ENCODE measurements at places on chromosomes 7 and 10.
A peak's percentile ranks its signal among the peaks of the same experiment; 100 is the strongest.

- no peak overlapping the region for H3K4me3 ChIP-seq
- H3K4me1 ChIP-seq: peaks cover 4% of the 10 kb centered on the region
- DNase-seq: no peak
- no peaks in the 10 kb centered on the region for H3K36me3 ChIP-seq
Measured at GRCh38 chr10:100660365-100660764, 85.0 kb upstream of the PAX2 start.

- H3K4me1 ChIP-seq: peaks cover 2% of the 10 kb centered on the region
- no peaks in the 10 kb centered on the region for H3K36me3 ChIP-seq
- no peak overlapping the region for H3K4me3 ChIP-seq
- DNase-seq: no peak
- no peaks in the 10 kb centered on the region for H3K27me3 ChIP-seq
Measured at GRCh38 chr7:70132226-70132851, 534.1 kb downstream of the AUTS2 start.

- no peaks in the 10 kb centered on the region for H3K27me3 ChIP-seq
- H3K4me3 ChIP-seq: no peak overlapping the region
- peak overlapping the region; percentile 93 for H3K27ac ChIP-seq
- no peak for DNase-seq
Measured at GRCh38 chr10:95447685-95448084, 113.5 kb downstream of the SORBS1 start.

DNA sequence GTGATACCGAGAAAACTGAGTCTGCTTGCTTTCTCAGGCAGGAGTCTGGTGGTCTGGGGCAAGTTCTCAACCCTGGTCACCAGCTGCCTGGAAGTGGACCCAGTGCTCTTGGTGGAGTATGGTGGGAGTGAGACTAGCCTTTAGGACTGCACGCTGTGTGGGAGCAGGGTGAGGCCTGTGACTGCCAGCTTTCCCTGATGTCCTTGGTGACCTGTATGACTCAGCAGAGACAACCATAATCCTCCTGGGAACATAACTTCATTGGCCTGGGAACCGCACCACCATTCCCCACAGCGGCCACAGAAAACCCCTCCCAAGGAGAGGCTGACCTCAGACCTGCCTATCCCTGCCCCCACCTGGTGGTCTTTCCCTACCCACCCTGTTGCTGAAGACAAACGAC lies 139.5 kb upstream of the CHRM2 start:
- H3K4me3 ChIP-seq: no peak overlapping the region
- H3K4me1 ChIP-seq: no peaks in the 10 kb centered on the region
- DNase-seq: no peak
- no peaks in the 10 kb centered on the region for H3K36me3 ChIP-seq

DNA sequence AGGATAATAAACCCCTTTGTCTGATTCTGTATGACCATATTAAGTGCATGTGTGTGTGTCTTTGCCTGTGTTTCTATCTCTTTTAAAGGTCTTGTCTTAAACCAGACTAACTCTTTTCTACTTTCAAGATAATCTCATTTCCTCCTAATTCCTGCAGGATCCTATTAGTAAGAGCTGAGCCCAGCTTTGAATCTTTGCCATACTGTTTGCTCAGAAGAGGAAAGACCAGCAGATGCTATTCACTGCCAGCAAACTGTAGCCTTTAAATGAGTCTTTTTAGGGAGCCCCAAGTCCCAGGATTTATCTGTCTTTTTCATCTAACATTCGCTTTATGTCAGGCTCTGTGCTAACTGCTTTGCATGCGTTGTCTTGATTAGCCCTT lies 2.9 kb downstream of the GPR158 start:
- no peak for DNase-seq
- no peak overlapping the region for H3K27ac ChIP-seq
- peaks cover 19% of the 10 kb centered on the region for H3K27me3 ChIP-seq

DNA sequence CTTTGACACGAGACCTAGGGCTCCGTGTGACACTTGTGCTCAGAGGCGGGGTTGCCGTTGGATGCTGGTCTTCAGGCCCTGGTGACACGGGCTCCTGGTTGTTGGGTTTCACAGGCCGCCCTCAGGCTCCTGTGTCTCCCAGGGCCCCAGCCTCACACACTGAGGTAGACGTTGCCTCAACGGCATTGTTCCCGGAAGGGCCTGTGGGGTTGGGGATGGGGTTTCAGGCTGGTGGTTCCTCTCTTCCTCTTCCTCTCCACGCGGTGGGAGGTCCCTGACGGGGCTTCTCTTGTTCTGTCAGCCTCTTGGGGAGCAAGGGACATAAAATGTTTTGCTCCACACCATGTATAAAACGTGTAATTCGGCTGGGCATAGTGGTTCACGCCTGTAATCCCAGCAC lies 125.1 kb downstream of the TRRAP start:
- H3K4me3 ChIP-seq: no peak overlapping the region
- DNase-seq: no peak
- peak overlapping the region; percentile 17 for H3K27ac ChIP-seq
- H3K27me3 ChIP-seq: no peaks in the 10 kb centered on the region

DNA sequence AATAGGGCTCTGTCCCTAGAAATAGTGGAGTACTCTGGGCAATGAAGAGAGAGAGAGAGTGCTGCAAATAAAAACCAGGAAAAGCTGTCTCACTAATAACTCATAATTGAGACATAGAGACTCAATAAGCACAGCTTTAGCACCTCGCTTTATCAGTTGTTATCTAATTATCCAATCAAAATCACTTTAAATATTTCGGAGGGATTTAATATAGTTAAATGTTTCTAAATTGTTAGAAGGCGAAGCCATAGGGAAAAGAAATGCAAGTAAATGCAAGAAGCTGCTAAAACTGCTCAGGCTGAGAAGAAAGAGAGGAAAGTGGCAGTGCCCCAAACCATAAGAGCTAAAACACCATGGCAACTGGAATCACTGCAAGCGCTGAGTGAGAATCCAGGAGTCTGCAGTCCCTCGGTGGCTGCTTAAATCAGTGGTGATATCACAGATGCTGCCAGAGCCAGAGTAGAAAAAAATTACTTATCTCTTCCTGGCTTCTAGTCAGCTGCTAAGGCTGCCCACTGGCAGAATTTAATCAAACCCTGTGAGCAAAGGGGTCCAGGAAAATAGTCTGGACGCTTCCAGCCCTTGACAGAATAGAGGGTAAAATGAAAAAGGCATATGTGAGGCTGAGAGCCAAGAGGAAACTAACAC lies 150.4 kb upstream of the CHRM2 start:
- no peaks in the 10 kb centered on the region for H3K27me3 ChIP-seq
- H3K4me1 ChIP-seq: no peaks in the 10 kb centered on the region
- no peak overlapping the region for H3K4me3 ChIP-seq
- H3K36me3 ChIP-seq: no peaks in the 10 kb centered on the region
- H3K27ac ChIP-seq: no peak overlapping the region

DNA sequence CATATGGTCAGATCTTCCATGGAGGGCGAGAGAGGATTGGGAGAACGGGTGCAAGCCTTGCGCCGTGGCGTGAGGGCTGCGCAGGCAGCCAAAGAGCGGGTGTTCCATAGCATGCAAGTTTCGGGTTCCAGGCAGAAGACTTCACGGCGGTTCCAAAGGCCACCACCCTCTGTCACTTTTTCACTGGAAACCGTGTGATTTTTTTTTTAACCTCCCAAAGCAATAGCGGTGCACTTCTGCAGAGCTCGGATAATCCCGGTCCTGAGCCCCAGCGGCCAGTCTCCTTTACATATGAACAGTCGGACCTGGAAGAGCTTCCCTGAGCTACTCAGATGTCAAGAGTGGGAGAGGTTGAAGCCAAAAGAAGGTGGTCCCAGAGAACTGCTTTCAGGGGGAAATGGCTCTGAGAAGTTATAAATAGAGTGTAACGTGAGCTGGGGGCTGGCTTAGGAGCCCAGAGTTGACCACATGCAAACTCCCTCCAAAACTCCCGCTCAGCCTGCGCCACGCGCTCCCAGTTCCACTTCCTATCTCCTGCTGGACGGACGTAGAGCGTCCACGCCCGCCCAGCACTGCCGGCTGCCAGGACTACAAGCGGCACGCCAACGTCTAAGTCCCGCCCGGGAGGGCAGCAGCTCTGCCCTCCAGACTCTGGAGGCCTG lies at the start of gene MEOX2:
Gene MEOX2 (minus strand): TSS at position 389 of the 662 bp plus-strand sequence. CDS start 281 bp downstream, at position 108.
- H3K36me3 ChIP-seq: no peaks in the 10 kb centered on the region
- H3K27ac ChIP-seq: peak within 1 kb of the TSS; percentile 75
- H3K4me3 ChIP-seq: peak within 1 kb of the TSS; percentile 66
- no peaks in the 10 kb centered on the region for H3K27me3 ChIP-seq
- DNase-seq: peak; percentile 28

DNA sequence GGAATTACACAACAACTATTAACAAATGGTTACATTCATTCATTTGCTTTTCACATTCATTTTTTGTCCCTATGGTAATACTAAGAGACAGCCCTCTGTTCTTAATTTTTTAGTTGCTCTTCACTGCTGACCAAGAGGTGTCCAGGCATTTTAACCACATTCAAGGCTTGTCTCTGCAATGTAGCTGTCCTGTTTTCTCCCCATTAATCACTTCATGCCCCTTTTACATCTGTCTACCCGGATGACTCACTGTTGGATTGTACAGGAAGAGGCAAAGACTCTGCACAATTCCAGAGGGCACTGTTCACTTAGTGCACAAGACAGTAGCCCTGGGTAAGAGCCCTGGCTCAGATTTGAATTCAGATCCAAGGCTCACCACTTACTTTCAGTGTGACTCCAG lies 168.5 kb downstream of the NOC3L start:
- no peak overlapping the region for H3K4me3 ChIP-seq
- no peaks in the 10 kb centered on the region for H3K4me1 ChIP-seq
- no peaks in the 10 kb centered on the region for H3K36me3 ChIP-seq
- no peak for DNase-seq

- H3K27ac ChIP-seq: no peak overlapping the region
- H3K36me3 ChIP-seq: no peaks in the 10 kb centered on the region
- H3K4me3 ChIP-seq: no peak overlapping the region
- no peaks in the 10 kb centered on the region for H3K27me3 ChIP-seq
- no peaks in the 10 kb centered on the region for H3K4me1 ChIP-seq
- DNase-seq: no peak
Measured at GRCh38 chr10:111122127-111122526, 45.3 kb downstream of the ADRA2A start.

GRCh38 chr7:119197877-119198527 lies 973.5 kb downstream of the ANKRD7 start:
- no peak overlapping the region for H3K27ac ChIP-seq
- H3K36me3 ChIP-seq: no peaks in the 10 kb centered on the region
- H3K4me3 ChIP-seq: no peak overlapping the region
- H3K27me3 ChIP-seq: no peaks in the 10 kb centered on the region
- DNase-seq: no peak

- no peak overlapping the region for H3K4me3 ChIP-seq
- no peaks in the 10 kb centered on the region for H3K36me3 ChIP-seq
- no peaks in the 10 kb centered on the region for H3K4me1 ChIP-seq
- DNase-seq: no peak
Measured at GRCh38 chr10:74337330-74338016, 186.5 kb downstream of the ADK start.

DNA sequence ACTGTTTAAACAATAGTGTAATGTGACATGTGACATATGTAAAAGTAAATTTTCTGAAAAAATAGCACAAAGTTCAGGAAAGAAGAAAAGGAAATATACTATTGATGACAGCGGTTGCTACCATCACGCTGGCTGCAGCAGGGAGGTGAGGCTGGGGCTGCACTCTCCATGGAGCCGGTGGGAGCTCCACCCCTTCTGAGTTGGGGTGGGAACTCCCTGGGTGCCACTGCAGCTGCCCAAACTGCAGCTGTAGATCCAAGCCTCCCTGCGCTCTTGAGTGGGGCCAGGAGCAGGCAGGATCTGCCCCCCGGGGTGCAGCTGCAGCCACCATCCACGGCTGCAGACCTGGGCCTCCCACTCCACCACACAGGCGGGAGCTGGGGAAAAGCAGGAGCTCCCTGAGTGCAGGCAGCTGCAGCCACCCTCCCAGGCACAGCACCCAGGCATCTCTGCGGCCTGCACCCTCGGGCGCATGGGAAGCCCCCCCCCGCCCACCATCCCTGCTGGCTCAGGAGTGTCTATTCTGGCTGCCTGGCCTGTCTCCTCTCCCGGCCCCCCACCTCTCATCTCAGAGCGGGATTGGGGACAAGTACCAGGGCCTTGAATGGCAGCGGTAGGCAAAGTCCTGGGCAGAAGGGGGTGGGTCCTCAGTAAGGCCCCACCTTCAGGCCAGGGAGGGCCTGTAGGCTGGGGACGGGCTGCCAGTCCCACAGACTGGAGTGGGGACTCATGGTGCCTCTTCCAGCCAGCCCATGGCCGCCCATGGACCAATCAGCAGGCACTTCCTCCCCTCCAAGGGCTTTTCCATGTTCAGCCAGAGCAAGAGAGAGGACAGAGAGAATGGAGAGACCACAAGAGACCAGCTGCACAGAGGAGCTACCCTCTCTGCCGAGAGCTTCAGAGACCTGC lies 50.1 kb downstream of the TNS3 start:
- H3K27me3 ChIP-seq: no peaks in the 10 kb centered on the region
- H3K4me1 ChIP-seq: peaks cover 1% of the 10 kb centered on the region
- DNase-seq: no peak
- H3K27ac ChIP-seq: no peak overlapping the region
- no peak overlapping the region for H3K4me3 ChIP-seq

DNA sequence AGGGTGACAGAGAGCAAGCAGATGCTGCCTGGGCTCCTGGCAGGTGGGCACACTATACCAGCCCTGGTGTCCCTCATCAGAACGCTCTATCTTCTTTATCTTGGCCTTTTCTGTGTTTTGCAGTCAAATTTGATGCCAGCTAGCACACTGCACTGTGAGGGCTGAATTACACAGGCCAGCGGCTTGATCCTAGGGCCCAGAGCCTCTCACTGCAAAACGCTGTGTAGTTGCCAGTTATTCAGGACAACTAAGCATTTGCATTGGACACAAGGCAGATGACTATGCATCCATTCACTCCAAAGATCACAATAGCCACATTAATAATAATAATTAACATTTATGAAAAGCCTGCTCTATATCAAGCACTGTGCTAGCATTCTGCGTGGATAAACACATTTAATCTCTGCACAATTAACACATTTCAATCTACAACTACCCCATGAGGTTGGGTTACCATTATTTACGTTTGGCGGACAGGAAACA lies 100.3 kb downstream of the PAXIP1 start:
- no peak overlapping the region for H3K27ac ChIP-seq
- H3K4me1 ChIP-seq: no peaks in the 10 kb centered on the region
- H3K4me3 ChIP-seq: no peak overlapping the region
- no peak for DNase-seq
- H3K27me3 ChIP-seq: no peaks in the 10 kb centered on the region

GRCh38 chr10:955820-956217 lies 24.3 kb upstream of the LARP4B start:
- no peaks in the 10 kb centered on the region for H3K36me3 ChIP-seq
- DNase-seq: no peak
- no peak overlapping the region for H3K4me3 ChIP-seq
- no peak overlapping the region for H3K27ac ChIP-seq
- no peaks in the 10 kb centered on the region for H3K4me1 ChIP-seq

GRCh38 chr7:140192176-140192575 lies 15.4 kb upstream of the KDM7A start:
- no peaks in the 10 kb centered on the region for H3K36me3 ChIP-seq
- H3K27me3 ChIP-seq: no peaks in the 10 kb centered on the region
- H3K4me3 ChIP-seq: no peak overlapping the region
- no peaks in the 10 kb centered on the region for H3K4me1 ChIP-seq
- no peak overlapping the region for H3K27ac ChIP-seq

All from ascending aorta (tissue), 2 donors.